ENCODE measurements at places on chromosomes 2 and 18.

GRCh38 chr2:152050915-152051314 lies 47.9 kb downstream of the CACNB4 start:
- no peak for DNase-seq

GRCh38 chr18:48294899-48295585 lies 114.1 kb downstream of the ZBTB7C start:
- no peak for DNase-seq

GRCh38 chr18:54388203-54389142 lies 30.8 kb downstream of the C18orf54 start:
- peak; percentile 78 for DNase-seq

DNA sequence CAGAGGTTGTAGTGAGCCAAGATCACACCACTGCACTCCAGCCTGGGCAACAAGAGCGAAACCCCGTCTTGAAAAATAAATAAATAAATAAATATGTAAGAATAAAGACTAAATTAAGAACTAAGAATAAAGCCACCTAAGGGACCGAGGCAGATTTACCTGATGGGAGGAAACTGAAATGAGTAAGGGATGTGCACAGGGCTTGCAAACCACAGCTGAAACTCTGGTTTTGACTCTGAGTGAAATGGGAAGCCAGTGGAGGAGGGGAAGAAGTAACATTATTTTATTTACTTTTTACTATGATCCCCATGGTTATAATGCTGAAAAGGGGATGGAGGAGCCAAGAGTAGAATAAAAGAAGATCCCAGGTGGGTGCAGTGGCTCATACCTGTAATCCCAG lies 107.3 kb downstream of the CABYR start:
- DNase-seq = no peak

DNA sequence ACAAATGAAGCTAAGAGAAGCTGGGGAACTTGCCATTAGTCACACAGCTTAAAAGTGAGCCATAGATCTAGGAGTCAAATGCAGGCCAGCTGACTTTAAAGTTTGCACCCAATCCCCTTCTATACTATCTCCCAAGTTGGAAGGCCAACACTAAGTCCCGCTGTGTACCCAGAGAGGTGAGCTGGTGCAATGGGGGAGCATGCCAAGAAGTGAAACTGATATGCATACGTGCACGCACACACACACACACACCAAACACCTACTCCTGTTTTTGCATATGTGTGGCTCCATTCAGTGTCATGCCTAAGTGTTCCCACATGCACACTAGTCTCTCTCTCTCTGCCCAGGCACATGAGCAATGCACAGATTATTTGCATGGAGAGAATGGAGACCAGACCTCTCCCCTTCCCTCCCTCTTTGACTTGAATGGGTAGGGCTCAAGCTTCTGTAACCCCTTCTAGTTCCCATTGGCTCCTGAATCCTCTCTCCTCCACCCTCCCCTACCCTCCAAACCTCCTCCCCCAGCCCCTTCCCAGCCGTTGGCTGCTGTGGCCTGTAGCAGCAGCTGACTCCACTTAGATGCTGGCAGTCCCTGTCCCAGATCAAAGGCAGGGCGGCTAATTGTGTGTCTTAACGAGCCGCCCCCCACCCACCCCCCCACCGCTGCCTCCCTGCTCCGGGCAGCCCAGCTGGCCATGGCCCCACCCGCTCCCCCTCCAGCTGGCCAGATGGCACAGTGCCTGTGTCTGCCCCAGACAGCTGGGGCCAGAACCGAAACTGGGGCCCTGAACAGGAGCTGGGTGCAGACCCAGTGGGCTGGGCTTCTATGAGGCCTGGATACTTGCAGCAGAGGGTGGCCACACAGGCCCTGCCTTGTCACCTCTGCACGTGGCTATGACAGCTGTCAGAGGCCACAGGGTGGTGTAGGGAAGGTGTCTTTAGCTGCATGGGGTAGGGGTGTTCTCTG lies 5.6 kb downstream of the WNT10A start:
- DNase-seq = no peak

DNA sequence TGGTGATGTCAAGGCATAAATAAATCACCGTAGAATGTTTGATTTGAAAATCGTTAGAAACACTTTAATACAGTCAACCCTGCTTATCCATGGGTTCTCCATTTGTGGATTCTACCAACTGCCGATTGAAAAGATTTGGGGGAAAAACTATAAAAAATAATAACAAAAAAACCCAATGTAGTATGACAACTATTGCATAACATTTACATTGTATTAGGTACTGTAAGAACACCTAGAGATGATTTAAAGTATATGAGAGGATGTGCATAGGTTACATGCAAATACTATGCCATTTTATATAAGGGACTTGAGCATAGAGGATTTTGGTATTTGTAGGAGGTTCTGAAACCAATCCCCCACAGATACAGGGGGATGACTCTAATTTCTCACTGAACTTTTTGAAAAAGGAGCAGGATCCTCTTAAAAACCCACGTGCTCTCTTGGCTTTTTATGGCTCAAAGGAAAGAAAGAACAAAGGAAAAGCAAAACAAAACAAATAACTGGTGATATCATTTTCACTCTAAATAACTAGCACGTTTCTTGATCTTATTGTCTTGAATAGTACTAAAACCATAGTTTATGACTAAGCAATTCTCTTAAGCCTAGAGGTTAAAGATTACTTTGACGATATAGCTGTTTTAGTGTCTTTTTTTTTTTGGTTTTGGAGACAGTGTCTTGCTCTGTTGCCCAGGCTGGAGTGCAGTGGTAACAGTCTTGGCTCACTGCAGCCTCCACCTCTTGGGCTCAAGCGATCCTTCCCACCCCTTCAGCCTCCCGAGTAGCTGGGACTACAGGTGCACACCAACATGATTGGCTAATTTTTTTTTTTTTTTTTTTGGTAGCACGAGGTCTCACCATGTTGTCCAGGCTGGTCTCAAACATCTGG lies 17.0 kb downstream of the GMCL1 start:
- no peak for DNase-seq

DNA sequence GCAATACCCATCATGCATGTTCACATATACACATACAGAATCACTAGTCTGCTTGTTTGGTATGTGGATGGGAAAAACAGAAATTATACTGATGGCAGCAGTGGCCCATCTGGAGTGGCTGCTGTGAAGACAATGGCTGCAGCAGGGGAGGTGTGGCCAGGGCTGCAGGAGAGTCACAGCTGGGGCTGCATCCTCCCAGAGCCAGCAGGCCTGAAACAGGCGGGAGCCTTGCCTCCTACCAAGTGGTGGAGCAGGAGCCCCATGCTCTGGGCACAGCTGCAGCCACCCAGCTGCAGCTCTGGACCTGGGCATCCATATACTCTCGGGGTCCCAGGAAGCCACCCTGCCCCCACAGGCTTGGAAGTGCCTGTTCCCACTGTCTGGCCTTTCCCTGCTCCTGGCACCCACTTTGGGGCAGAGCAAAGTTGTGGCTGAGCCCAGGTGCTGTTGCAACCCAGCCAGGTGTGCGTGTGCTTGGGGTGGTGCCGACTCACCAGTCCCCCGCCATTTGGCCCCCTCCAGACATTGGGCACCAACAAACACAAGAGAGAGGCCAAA lies 136.6 kb downstream of the SPAG16 start:
- DNase-seq = no peak

DNA sequence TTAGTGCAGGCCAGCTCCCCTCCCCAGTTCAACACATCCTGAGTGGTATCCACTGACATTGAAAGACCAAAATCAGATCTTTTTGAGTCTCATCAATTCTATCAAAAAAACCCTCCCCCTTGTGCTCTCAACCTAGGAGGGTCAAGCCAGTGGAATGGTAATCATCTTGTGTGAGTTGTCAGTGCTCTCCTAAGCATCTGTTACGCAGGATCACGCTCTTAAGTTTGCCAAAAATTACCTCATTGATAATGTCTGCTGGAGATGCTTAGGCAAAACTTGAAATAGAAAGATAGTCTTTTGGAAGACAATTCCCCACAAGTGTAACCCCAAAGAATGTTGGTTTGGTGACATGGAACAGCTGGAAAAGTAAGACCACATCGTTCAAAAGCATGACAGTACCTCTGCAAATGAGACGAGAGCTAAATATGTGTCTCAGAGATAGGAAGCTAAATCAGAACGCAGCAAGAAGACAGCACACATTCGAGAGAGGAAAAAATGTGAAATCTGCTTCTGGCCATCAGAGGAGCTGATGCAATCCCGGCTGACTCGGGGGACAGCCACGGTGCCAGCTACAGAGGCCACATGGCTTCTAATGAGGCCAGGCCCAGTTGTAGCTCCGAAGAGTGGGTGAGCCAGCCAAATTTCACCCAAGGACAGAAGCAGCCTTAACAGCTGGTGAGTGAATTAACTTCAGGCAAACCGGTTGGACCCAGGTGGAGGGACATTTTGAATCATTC lies 753.9 kb downstream of the RNF144A start:
- no peak for DNase-seq

GRCh38 chr2:238320246-238320647 lies at the start of gene TRAF3IP1:
TRAF3IP1 (plus strand) TSS chr2:238320518; CDS start chr2:238320663, 145 bp downstream.
- DNase-seq = peak; percentile 100

- DNase-seq = no peak
Observed at GRCh38 chr2:72919414-72920317, 2.3 kb downstream of the EMX1 start.

DNA sequence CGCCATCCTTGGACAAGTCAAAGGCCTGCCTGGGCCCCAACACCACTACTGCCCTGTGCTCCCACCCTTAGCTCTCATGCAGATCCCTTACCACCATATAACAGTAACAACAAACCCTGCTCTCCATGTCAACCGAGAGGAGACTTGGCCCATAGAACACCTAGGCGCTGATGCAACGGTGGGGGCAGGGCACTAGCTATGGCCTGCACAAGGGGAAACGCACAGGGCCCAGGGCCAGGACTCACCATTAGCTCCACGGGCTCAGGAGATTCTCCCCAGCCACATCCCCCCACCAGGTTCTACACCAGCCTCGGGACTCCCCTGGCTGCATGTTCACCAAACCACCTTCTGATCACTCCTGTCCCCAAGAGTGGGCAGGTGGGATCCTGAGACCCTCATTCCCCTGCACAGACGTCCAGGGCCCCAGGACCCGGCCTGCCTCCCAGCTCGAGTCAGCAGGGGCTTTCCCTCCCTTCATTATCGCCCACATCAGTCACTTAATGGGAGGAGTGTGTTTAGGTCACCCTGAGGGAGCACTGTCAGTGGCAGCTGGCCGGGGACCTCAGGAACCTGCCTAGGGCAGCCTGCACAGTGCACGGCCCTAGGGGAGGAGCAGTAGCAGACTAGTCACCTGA lies 29.3 kb downstream of the ANKMY1 start:
- DNase-seq = no peak

- DNase-seq = peak; percentile 8
Observed at GRCh38 chr2:122634256-122634655, 878.8 kb downstream of the TSN start.

GRCh38 chr18:23735021-23735464 lies 45.8 kb downstream of the LAMA3 start:
- no peak for DNase-seq

- no peak for DNase-seq
Observed at GRCh38 chr2:183868707-183869106, 729.6 kb upstream of the ZNF804A start.

DNA sequence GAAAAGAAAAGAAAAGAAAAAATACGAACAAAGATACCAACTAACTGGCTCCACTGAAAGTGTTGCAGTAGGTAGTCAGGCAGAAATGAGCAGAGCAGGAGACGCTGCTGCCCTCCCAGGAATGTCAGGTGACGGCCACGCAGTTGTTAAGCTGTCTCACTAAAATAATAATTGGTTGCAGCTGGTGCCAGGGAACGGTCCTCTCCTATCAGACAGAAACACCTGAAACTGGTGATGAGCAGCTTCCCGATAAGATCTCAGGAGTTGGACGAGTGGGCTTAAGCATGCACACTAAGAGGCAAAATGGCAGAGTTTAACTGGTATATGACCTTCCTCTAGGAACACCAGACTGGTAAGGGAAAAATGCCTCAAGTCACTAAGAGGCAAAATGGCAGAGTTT lies 611.1 kb downstream of the ZEB2 start:
- no peak for DNase-seq

DNA sequence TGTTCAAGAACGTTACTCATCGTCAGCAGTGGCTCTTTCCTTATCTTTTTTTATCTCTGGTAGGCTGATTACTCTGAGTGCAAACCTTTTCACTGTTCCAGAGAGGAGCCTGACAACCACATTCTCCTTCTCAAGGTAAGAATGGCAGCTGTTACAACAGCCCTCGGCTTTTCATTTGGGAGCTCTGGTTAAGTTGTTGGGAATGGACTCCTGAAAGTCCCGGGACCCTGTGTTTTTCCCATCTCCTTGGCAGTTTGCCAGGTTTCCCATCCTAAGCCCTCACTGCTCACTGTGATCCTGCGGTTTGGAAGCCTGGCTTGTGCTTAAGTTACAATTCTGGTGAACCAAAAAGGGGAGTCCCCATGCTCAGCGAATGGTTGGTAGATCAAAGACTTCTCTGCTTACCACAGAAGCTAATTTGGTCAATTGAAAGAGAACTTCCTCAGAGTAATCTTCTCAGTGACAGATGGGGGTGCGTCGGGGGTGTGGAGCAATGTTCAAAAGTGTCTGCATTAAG lies 122.3 kb downstream of the LYPD6B start:
- no peak for DNase-seq

DNA sequence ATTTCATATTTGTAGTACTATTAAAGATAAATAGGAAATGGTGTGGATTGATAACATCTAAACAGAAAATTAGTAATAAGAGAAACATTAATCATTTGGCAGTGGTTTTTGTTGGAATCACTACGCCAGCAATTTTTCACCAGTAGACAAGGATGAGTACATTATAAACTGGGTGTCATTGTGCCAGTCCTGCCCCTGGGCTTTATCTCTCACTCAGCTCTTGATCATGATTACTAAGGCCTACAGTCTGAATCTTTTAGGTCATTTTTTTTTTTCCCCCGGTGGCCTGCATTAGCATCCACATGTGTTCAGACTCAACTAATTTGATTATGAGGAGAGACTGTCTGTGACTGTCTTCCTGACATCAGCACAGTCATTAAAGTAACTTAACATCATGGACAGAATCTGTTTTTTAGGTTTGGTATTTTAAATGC lies 16.2 kb downstream of the GULP1 start:
- no peak for DNase-seq

DNA sequence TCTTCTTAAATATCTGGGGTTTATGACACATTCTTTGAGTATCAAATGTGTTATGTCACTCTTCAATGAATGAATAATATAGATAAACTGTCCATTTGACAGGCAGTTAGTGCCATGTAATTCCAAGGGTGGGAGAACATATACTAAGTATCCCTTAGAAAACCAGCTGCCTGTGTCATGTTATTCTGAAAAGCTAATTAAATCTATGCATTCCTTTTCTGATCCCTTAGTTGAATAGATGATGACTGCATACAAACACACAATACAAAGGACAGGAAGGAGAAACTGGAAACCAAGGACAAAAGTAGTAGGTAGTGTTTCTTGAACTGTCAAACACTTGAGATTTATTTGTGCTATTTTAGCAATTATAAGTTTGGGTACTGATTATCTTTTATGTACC lies 8.3 kb downstream of the ARHGAP28 start:
- DNase-seq = no peak

DNA sequence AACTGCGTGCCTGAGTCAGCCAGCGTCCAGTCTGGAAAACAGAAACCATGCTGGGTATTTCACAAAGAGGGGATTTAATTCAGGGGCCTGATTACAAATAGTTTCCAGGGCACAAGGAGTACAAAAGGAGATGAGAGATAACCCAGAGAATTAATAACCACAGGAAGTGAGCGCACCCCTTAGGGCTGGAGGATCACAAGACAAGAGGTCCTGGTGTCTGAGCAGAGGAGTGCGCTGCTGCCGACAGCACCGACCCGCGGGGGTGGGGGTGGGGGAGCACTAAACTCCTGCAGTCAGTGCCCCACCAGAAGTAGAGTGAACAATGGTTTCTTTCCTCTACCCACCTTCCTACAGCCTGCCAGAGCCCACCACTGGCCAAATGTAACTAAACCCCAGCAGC lies 20.8 kb upstream of the MAL start:
- no peak for DNase-seq

- no peak for DNase-seq
Observed at GRCh38 chr2:47024046-47024445, 108.4 kb upstream of the MCFD2 start.

Measured in AG08396 (cell line).